ENCODE measurements at places on chromosomes 3 and 15.

DNA sequence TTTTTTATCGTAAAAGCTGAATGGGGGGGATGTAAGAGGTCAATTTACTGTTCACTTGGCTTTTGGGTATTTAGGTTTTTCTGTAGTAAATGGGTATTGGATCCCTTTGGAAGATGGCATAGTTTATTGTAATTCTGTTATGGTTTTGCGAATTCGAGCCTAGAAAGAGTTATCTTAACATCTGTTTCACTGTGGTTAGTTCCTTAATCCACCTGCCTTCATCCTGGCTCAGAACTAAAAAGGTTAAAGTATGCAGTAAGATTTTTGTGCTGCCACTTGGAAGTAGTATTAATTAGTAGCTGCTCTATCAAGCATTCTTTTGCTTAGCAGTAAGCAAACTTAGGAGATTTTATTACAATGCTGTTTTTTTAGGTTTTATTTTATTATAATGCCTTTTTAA is 62.4 kb downstream of the ARIH1 start:
- no peak for DNase-seq

GRCh38 chr3:23810343-23811184 is 4.8 kb downstream of the UBE2E1 start:
- DNase-seq = peak; percentile 81

- DNase-seq = no peak
Measured at GRCh38 chr3:159994182-159994581, 5.5 kb downstream of the IL12A start.

- DNase-seq = no peak
Measured at GRCh38 chr15:36160351-36160750, 419.1 kb upstream of the CDIN1 start.

DNA sequence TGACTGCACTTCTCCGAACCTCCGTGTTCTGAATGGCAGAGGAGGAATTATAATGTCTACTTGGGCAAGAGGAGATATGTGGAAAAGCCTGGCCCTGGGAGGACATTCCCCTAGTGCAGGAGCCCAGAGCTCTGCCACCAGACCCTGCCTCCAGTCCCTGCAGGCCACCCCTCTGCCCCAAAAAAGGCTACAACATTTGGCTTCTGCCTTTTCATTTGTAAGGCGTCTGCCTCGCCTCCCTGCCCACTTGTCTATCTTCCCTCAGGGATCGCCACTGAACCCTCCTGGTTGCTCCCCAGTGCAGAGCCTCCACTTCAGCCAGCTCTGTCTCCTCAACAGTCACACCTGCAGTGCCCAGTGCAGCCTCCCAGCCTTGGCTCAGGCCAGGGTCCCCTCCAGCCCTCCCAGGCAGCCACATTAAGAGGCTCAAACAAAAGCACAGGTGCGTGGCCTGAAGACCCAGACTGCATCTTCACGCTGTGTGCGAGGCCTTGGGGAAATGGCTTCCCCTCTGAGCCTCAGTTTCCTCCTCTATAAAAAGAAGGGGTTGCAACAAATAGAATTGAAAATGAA is 125.9 kb upstream of the SMAD3 start:
- DNase-seq = no peak

DNA sequence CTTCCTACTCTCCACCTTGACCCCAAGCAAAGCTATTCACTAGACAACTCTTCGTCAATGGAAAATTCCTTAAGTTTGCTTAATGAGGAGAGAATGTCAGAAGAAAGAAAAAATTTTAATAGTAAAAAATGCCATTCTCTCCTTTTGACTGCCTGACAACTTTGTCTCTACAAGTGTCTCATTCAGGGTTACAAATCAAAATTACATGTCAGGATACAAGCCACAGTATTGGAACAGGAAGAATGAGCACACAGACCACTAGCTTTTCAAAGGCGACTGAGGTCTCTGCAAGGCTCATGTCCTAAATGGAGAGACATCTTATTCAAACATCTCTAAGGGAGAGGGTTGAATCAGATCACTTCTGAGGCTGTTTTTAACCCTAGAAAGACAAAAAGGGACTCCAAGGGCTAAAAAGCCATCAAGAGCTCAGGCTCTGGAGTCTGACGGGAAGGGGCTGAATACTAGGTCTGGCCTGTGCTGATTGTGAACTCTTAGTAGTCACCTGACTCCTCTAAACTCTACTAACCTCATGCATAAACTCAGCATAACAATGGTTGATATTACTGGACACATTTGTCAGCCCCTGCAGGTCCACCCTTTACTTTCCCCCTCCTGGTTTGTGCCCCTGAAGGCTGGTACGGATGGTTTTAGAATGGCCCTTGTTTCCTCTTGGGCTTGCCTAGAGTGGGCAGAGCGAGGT is 12.8 kb upstream of the MEIS2 start:
- DNase-seq = no peak

DNA sequence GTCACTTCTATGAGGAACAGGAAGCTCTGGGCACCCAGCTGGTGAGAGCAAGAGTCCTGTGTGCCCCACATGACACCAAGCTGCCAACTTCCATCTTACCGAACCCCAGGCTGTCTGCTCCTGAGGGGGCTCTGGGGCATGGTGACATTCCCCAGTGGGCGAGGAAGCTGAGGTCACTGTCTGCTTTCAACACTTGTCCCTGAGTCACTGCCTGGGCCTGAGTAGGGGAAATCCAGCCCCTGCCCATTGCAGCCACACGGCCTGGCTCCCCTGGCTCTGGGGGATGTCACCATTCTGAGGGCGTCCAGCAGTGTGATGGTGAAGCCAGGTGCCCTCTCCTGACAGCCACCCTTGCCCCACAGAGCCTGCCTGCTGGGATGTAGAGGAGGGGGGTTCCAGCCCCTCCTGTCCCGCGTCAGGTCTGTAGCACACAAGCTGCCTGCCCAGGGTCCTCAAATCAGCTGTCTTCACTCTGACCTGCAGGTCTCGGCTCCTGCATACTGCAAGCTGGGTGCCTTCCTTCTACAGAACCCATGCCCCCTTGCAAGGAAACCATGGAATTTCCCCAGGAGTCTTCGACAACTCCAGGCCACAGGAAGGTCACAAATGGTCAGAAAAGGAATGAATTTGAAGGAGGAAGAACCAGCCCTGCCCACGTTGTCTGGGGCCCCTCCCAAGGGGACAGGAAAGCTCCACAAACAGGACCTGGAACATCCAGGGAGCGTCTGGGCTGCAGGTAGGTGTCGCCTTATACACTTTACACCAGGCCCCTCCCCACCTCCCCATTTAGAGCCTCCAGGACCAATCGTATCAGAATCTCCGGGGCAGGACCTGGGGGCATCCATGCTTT is 69.9 kb upstream of the GATM start:
- DNase-seq = no peak

DNA sequence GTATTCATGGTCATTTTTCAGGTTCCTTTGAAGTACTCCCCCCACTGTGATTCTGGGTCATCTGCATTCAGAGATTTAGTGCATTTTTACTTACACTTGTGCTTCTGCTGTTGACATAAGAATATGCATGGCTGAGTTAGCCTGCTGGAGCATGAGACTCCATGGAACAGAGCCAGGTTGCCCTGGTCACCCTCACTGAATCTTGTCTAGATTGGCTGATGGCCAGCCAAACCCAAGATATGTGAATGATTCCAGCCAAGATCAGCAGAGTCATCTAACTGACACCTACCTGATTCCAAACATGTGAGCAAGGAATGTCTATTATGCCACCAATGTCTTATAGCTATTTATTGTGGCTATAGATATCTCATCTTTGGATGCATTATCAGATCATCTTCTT is 25.1 kb downstream of the DTWD1 start:
- no peak for DNase-seq

GRCh38 chr3:13335059-13335458 is 85.1 kb downstream of the NUP210 start:
- DNase-seq = no peak

DNA sequence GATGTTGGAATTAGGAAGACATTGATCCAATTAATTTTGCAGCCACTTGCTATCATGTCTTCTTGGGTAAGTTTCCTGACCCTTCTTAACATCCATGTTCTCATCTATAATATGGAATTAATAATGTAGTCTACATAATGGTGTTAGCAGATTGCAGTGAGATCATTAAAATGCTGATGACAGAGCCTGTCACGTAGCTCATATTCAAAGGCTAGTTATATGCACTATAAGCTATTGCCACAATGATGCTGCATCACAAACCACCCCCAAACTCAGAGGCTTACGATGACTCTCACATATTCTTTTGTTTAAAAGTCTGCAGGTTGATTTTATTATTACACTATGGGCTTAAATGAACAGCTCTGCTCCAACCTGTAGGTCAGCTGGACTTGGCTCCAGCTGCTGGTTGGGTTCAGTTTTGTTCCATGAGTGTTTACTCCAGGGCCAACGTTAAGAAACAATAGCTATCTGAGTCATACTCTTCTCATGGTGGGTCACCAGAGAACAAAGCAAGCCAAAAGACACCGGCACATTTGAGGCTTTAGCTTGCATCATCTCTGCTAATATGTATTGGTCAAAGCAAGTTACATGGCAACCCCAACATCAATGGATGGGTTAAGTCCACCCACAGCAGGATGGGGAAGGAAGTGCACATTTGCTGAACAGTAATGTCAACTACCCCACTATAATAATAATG is 250.0 kb upstream of the SLCO3A1 start:
- DNase-seq = no peak

- DNase-seq = no peak
Measured at GRCh38 chr3:106376016-106376570, 507.3 kb upstream of the CBLB start.

DNA sequence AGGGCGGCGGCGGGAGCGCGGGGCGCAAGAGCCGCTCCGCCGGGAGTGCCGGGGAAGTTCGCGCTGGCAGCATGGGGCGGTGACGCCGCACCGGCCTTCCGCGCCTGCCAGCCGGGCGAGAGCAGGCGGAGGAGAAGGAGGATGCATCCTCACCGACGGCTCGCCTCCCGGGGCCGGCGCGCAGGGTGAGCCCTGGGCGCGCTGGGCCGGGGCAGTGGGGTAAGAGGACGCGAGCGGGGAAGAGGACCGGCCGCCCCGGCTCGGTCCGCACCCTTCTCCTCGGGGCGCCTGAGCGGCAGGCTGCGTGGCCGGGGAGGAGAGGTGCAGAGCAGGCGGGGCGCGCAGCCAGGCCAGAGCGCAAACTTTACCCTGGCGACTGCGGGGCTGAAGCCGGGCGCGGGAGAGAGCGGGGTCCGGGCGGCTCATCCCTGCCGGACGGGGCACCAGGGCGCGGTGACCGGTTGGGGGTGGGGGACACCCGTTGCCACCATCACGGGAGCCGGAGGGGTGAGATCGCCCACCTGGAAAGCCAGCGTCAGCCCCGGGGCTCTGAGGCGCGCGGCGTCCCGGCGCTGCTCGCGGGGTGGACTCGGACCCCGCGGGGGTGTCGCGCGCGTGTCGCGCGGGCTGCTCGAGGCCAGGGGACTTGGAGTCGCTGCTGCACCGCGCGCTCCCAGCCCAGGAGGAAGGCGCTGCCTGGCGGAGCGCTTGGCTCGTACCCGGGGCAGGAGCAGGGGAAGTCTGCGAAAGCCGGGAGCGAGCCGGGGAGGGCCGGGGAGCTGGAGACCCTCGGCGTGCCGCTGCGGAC is 542 bp downstream of the GABRA5 start:
- no peak for DNase-seq

GRCh38 chr3:110736332-110736731 is 335.3 kb upstream of the NECTIN3 start:
- DNase-seq = no peak

GRCh38 chr3:64129581-64129980 is 95.7 kb downstream of the PRICKLE2 start:
- DNase-seq = no peak

DNA sequence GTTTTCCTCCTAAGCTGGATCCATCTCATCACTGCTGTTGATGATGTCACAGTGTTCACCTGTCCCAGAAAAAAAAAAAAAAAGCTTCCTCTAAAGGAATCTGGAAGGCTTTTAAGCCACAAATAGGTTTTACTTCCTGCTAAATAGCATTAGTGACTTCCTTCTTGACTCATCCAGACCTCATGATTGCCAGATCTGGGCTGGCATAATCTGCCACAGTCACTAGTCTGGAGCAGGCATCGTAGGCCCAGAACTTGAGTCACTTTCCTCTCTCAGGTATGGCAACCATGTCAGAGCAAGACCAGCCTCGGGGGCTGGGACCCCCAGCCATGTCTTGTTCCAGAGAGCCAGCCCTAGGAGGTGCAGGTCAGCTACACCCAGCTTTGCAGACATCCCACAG is 266.5 kb upstream of the CADM2 start:
- DNase-seq = no peak

DNA sequence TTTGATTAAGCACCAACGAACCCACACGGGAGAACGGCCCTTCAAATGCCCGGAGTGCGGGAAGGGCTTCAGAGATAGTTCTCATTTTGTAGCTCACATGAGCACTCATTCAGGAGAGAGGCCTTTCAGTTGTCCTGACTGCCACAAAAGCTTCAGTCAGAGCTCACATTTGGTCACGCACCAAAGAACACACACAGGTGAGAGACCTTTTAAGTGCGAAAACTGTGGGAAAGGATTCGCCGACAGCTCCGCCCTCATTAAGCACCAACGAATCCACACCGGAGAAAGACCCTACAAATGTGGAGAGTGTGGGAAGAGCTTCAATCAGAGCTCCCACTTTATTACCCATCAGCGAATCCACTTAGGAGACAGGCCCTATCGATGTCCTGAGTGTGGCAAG is 8.7 kb downstream of the ZNF774 start:
- no peak for DNase-seq

DNA sequence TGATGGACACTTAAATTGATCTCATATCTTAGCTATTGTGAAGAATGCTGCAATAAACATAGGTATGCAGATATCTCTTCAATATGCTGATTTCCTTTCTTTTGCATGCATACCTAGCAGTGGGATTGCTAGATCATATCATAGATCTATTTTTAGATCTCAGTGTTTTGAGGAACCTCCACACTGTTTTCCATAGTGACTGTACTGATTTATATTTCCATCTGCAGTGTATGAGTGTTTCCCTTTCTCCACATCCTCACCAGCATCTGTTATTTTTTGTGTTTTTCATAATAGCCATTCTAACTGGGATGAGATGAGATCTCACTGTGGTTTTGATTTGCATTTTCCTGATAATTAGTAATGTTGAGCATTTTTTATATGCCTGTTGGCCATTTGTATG is 17.1 kb upstream of the RASA2 start:
- DNase-seq = no peak

DNA sequence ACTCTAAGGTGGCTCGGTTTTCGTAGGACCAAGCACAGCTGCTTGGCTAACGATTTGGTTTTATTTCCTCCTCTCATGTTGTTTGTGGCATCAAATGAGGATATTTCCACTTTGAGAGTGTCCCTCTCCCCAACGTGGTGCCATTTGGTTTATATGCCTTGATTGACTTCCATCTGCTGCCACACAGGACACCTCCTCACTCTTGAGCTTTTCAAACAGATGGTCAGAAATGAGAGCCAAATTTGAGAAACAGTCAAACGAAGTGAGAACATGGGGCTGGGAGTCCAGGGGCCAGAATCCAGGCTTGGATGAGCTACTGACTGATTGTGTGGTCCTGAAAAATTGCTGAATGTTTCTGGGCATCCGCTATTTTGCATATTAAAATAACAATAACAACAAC is 43.5 kb downstream of the CEMIP start:
- DNase-seq = no peak

Data from activated T-cell treated with anti-CD3 and anti-CD28 coated beads, Interleukin-2, amount 50 U/mL, for 24 hours (primary cell).